ENCODE measurements at places on chromosomes 13 and 19.
A peak's percentile ranks its signal among the peaks of the same experiment; 100 is the strongest.

DNA sequence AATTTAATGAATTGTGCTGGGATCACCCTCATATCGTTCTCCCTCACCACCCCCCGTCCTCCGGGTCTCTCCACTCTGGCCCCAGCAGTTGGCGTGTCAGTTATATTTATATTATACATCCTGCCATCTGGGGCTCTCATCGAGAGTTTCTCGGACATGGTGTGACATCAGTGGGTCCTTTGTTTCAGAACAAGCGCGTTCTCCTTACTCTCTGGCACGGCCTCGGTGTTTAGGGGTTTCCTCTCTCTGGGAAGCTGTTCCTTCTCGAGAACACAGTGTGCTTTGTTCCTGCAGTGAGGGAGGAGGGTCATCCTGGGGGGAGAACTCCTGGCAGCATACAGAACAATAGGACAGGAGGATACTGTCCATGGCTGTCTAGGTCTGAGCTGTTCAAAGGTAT, 9.8 kb upstream of the MCF2L start:
- DNase-seq, result peak; percentile 34

GRCh38 chr13:39556866-39557265, 46.1 kb downstream of the LHFPL6 start:
- no peak for DNase-seq

DNA sequence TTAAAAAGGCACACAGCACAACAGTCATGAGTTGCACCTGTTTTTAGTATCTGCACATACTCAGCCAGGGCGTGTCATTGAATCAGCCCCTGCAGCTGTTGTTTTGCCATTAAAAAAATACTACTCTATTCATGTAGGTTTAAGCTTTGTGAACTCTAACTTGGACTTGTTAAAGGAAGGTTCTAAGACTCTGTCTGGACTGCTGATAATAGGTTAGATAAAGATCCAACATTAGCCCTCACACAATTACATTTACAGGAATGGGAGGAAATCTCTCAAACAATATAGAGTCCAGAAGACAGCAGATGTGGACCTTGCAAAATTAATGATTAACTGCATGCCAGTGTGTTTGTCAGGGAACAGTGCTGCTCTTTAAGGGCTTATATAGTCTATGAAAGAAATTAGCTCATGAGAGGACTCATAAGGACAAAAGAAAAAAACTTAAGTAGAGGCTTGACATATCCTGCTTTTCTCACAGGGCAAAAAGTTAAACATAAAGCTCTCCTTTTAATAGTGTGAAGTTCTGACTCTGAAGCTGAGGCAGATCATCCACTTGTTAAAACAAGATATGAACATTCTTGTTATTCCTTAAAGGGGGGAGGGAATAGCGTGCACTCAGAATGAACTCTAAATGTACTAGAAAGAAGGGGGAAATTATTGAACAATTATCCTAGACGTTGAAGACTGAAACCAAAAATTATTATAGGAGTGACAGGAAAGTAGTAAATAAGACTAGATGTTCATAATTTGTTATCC, 243.6 kb downstream of the NDFIP2 start:
- no peak for DNase-seq

DNA sequence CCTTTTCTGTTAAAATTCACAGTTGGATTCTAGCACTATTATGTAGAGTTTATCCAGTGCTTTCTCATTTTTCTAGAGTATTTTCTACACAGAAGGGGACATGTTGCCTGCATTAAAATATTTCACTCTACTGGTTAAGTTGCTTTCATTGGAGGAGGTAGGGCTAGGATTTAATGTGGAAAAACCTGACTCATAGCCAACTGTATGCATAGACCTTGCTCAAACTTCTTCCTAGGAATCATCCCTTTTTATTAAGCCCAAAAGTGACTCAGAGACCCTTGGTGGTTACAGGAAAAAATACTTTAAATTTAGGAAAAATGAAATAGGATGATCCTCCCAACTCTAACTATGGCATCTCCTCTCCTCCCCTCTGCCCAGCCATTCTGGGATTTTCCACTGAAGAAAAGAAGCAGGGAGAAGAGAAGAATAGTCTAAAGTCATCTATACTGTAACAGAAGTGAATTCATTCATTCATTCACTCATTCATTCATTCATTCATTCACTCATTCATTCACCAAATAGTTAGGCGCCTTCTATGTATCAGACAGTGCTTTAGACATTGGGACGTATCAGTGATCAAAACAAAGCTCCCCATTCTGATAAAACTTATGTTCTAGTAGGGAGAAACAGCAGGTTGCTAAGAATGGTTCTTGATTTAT, 109.0 kb upstream of the HTR2A start:
- DNase-seq, result no peak

GRCh38 chr13:80010286-80010831, 330.6 kb downstream of the SPRY2 start:
- peak; percentile 11 for DNase-seq

- no peak for DNase-seq
These were observed 1.4 kb downstream of the KCTD15 start for GRCh38 chr19:33797802-33798671.

DNA sequence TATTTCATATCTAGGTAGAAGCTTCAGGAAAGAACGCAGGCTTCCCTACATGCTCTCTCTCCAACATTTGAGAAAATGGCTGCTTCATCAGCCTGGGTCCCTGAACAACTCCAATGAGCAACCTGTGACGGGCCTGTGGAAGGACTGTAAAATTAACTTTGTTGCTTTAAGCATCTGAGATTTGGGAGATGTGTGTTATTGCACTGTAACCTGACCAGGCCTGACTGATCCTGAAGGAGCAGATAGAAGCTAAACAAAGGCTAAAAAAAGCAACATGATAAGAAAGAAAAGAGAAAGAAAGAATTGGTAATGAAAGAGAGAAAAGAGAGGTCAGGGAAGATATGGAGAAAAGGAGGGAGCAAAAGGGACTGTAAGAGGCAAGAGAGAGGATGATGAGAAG, 77.1 kb upstream of the MBNL2 start:
- DNase-seq, result no peak

GRCh38 chr13:109465148-109465547, 321.2 kb downstream of the IRS2 start:
- DNase-seq, result no peak

DNA sequence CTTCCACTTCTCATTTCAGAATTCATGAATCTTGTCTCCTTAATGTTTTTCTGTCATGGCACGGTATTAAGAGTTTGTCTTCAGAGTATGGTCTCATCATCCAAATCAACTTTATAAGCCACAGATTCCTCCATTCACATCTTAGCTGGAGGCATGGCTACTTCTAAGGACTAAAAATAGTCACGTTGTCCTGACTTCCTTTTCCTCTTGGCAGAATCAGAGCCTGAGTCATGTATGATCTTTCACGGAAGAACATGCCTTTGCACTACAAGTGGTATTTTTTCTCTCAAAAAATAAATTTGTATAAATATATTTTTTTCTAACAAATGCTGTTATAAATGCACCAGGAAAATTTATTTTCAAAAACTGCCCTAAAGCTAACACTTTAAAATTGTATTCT, 71.4 kb downstream of the ALOX5AP start:
- no peak for DNase-seq

- DNase-seq, result no peak
These were observed 406 bp upstream of the EID2B start for GRCh38 chr19:39533003-39533512.

DNA sequence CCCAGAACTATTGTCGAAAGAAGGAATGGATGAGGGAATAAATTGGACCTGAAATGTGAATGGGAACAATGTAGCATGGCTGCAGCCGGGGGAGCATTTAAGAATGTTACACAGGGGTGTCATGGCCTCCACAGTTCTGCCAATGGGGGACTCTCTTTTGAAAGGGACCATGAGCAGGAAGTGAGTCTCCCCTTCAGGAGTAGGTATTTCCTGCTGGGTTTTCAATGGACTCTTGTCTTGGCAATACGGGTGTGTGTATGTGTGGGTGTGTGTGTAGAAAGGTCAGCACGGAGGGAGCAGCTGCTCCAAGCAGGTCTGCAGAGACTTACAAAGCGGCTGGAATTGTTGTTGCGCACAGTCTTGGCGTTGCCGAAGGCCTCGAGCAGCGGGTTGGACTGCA, 24.4 kb downstream of the MYO1F start:
- no peak for DNase-seq

DNA sequence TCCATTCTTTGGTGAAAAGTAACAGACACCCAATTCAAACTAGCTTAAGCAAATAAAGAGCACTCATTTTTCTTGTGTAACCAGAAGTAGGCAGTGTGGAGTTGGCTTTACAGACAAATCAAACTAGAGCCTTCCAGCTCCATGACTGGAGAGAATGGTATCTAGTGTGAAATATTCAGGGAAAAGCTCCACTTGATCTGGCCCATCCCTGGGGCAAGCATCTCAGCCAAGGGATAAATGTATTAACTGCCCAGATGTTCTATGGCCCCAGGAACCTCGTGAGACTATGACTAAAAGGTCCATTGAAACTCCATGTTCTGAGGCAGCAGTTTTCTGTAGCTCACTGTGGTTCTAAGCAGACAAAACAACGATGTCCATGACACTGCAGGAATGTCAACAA, 49.9 kb downstream of the TBC1D4 start:
- DNase-seq, result no peak

DNA sequence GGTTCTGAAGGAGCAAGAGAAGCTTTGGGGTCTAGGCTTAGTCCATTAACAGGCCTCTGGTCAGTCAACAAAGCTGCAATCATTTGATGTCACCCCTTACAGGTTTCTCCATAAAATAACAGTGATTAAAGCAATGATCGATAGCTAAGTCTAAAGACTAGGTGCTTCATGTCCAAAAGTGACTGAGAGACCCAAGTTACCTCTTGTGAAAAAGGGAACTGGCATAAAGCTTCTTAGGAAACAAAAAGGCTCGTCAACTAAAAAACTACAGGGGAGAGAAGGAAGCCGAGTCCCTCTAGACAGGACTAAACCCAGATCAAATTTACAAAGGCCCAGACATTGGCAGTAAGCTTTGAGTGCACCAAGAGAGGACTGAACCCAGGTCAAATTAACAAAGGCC, 2.2 kb downstream of the DCUN1D2 start:
- DNase-seq, result no peak

DNA sequence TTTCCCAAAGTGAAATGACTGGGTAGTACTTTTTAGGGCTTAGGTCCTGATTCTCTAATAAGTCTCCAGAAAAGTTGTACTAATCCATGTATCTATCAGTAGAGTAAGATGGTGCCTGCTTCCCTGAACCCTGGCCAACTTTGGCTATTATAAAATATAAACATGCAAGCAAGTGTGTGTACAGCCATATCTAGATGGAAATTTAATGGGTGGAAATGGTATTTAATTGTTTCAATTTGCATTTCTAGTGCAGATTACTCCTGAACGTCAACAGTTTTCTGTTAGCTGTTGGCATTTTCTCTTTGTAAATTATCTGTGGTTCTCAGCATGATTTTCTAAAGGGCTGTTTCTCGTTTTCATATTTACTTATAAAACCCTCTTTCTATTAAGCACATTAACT, 187.1 kb upstream of the RNF113B start:
- no peak for DNase-seq

DNA sequence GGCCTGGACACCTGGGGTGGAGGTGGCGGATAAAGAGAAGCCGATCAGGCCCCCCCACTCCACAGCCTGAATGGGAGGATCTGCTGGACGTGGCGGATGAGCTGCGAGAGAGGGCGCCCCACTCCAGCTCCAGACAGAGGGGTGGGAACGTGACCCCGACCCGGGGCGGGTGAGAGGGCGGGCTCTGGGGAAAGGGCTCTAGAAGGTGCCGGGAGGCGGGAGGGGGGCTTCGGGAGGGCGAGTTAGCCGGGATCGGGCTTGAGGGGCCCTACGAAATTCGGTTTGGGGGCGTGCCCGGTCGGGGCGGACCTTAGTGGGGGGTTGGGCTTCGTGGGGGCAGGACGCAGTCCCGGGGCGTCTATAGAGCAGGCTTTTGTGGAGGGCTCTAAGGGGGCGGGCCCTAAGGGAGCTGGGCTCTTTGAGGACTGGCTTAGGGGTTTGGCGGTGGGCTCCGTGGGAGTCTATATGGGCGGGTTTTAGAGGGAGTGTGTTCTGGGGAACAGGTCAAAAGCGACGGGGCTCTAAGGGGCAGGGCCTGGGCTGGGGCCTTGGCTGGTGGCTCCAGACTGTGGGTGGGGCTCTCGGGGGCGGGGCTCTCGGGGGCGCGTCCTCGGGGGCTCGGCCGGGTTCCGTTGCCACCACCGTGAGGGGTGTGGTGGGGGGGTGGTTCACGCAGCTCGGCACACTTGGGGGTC, 4.1 kb upstream of the NANOS3 start:
- DNase-seq, result no peak

DNA sequence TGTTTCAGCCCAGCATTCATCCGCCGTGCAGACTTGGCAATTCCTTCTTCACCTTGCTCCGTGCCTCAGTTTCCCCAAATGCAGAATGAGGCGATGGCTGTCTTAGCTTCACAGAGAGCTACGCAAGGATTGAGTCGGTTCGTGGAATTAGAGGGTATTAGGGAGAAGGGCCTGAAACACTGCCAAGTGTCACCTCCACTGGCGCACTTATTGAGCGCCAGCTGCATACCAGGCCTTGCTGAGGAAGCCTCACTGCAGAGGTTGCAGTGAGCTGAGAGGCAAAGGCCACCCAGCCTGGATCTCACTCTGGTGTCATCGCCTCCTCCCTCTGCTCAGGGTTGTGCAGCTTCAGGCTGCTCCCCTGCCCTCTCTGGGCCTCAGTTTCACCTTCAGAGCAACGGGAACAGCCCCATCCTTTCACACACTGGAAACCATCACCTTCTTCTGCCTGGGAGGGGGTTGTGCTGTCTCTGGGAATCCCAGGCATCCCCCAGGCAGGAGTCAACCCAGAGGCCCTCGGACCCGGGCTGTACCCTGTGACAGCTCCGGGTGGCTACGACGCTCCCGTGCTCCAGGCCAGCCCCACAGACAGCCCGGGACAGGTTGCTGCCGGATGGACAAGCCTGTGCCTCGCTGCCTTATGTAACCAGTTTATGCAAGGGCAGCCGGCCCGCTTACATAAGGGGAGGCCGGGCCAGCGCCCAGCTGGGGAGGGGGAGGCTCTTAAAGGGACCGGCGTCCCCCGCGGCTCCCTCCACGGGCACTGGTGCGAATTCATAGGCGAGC, 31.9 kb downstream of the NFIC start:
- DNase-seq, result peak; percentile 82

DNA sequence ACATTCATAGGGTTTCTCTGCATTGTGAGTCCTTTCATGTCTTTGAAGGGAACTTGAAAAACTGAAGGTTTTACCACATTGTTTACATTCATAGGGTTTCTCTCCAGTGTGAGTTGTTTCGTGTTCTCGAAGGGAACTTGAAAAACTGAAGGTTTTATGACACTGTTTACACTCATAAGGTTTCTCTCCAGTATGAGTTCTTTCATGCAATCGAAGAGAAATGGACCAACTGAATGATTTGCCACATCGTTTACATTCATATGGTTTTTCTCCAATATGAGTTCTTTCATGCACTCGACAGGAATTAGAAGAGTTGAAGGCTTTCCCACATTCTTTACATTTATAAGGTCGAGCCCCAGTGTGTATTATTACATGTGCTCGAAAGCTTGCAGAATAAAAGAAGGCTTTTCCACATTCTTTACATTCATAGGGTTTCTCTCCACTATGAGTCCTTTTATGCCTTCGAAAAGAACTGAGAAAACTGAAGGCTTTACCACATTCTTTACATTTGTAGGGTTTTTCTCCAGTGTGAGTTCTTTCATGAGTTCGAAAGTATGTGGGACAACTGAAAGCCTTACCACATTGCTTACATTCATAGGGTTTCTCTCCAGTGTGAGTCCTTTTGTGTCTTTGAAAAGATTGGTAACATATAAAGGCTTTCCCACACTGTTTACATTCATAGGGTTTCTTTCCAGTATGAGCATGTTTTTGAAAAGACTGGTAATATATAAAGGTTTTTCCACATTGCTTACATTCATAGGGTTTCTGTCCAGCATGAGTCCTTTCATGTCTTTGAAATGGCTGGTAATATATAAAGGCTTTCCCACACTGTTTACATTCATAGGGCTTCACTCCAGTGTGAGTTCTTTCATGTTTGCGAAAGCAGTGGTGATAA, 20.7 kb downstream of the ZNF14 start:
- no peak for DNase-seq
